ENCODE measurements at places on chromosomes 3 and 15. TPM values are rescaled to one million over a fixed set of nuclear protein-coding genes. Genes with fewer than 3 reads are reported as not detected.

The EPHA3 gene
- 2.1 TPM for polyA plus RNA-seq

The BMF gene
- polyA plus RNA-seq = 4.9 TPM

The DNAH12 gene
- polyA plus RNA-seq = 15.7 TPM

The TMEM266 gene
- 4.2 TPM for polyA plus RNA-seq

The MUSTN1 gene
- 21.7 TPM for polyA plus RNA-seq

The HHLA2 gene
- polyA plus RNA-seq = 5.2 TPM

The CYP8B1 gene
- not detected for polyA plus RNA-seq

The SYNM gene
- polyA plus RNA-seq = 17.9 TPM

The BNC1 gene
- polyA plus RNA-seq = 75.4 TPM

The OR5H15 gene
- polyA plus RNA-seq = not detected

The CCR1 gene
- 4.9 TPM for polyA plus RNA-seq

The NPAP1 gene
- polyA plus RNA-seq = 5.3 TPM

The PLSCR5 gene
- not detected for polyA plus RNA-seq

The TLE3 gene
- 60.5 TPM for polyA plus RNA-seq

The STARD5 gene
- 8.7 TPM for polyA plus RNA-seq

The BTBD1 gene
- polyA plus RNA-seq = 118 TPM

The LRRC31 gene
- polyA plus RNA-seq = 0.15 TPM

The ECE2 gene
- polyA plus RNA-seq = 1.1 TPM

The FOXL2NB gene
- polyA plus RNA-seq = 2.3 TPM

The GLDN gene
- polyA plus RNA-seq = 0.61 TPM

The CX3CR1 gene
- polyA plus RNA-seq = 3.5 TPM

The MINAR1 gene
- 0.82 TPM for polyA plus RNA-seq

The ATP13A4 gene
- 0.98 TPM for polyA plus RNA-seq

The ZNF106 gene
- polyA plus RNA-seq = 51.4 TPM

The FBLN2 gene
- 172 TPM for polyA plus RNA-seq

The PAQR5 gene
- 4.5 TPM for polyA plus RNA-seq

The ALDH1L1 gene
- 19.6 TPM for polyA plus RNA-seq

The GUCA1C gene
- 1.1 TPM for polyA plus RNA-seq

The PPP1R14D gene
- polyA plus RNA-seq = not detected

The SUCNR1 gene
- 0.42 TPM for polyA plus RNA-seq

The MIX23 gene
- polyA plus RNA-seq = 21.0 TPM

The ARPP21 gene
- 1.1 TPM for polyA plus RNA-seq

The LRTM1 gene
- 0.22 TPM for polyA plus RNA-seq

The MME gene
- polyA plus RNA-seq = 5.4 TPM

The SHC4 gene
- 22.7 TPM for polyA plus RNA-seq

The GPR171 gene
- 0.22 TPM for polyA plus RNA-seq

The ANKDD1A gene
- polyA plus RNA-seq = 11.1 TPM

The KCNMB2 gene
- 2.6 TPM for polyA plus RNA-seq

The KNL1 gene
- 28.7 TPM for polyA plus RNA-seq

The CHRNA7 gene
- 6.2 TPM for polyA plus RNA-seq

The FAM43A gene
- polyA plus RNA-seq = 7.5 TPM

The CRABP1 gene
- 1.1 TPM for polyA plus RNA-seq

The RBP2 gene
- polyA plus RNA-seq = not detected

The TEX55 gene
- polyA plus RNA-seq = 176 TPM

The RNF168 gene
- 45.4 TPM for polyA plus RNA-seq

The REC114 gene
- 102 TPM for polyA plus RNA-seq

The MGLL gene
- polyA plus RNA-seq = 26.0 TPM

The GATM gene
- 147 TPM for polyA plus RNA-seq

The FAH gene
- polyA plus RNA-seq = 49.0 TPM

The IGSF10 gene
- 26.1 TPM for polyA plus RNA-seq

The EOMES gene
- 0.84 TPM for polyA plus RNA-seq

The CA12 gene
- polyA plus RNA-seq = 8.0 TPM

The PRSS50 gene
- 0.92 TPM for polyA plus RNA-seq

The SCG3 gene
- polyA plus RNA-seq = 2.0 TPM

The LRRIQ4 gene
- 3.4 TPM for polyA plus RNA-seq

The PML gene
- polyA plus RNA-seq = 20.9 TPM

The TRIM59 gene
- polyA plus RNA-seq = 13.9 TPM

Data from testis (tissue), 5 donors.